ENCODE measurements at places on chromosomes 2 and 18.

DNA sequence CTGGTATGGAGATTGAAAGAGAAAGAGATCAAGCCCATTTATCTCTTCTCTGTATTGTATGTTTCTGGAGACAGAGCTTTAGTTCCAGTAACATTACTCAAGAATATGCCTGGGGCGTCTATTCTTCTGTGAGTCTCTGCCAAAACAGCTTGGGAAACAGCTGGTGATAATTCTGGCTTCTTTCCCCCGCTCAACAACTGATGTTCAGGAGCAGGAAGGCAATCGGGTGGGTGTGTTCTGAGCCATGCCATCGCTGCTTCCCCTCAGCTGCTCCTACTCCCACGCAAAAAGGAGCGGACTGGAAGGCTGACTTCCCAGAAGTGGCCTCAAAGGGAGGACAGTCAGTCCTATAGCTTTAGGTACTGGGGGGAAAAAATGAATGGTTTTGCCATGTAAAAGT lies 695.1 kb downstream of the PLCL1 start:
- DNase-seq: no peak

GRCh38 chr2:173808718-173809117 lies 156.5 kb downstream of the SP3 start:
- DNase-seq: no peak

DNA sequence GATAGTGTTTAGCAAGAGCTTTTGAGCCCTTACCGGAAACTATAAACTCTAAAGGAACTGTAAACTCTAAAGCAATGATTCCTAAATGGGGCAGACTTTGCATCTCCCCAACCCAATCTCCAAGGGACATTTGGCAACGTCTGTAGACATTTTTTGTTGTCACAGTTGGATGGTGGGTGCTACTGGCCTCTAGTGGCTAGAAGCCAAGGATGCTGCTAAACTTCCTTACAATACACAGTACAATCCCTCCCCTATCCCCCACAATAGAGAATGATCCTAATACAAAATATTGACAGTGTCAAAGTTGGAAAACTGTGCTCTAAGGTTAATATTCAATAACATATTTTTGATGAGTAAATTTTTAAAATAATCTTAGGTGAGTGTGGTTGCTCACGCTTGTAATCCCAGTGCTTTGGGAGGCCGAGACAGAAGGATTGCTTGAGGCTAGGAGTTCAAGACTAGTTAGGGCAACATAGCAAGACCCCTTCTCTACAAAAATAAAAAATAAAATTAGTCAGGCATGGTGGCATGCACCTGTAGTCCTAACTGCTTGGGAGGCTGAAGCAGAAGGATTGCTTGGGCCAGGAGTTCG lies 66.7 kb downstream of the PTPN4 start:
- peak; percentile 15 for DNase-seq

- DNase-seq: no peak
Observed at GRCh38 chr2:238446371-238446770, 19.6 kb downstream of the ASB1 start.
